NCI-H2171 treated with DMSO at 0.1 percent for 48 hours (cell line): ENCODE measurements at places on chromosomes 1 and 21.

DNA sequence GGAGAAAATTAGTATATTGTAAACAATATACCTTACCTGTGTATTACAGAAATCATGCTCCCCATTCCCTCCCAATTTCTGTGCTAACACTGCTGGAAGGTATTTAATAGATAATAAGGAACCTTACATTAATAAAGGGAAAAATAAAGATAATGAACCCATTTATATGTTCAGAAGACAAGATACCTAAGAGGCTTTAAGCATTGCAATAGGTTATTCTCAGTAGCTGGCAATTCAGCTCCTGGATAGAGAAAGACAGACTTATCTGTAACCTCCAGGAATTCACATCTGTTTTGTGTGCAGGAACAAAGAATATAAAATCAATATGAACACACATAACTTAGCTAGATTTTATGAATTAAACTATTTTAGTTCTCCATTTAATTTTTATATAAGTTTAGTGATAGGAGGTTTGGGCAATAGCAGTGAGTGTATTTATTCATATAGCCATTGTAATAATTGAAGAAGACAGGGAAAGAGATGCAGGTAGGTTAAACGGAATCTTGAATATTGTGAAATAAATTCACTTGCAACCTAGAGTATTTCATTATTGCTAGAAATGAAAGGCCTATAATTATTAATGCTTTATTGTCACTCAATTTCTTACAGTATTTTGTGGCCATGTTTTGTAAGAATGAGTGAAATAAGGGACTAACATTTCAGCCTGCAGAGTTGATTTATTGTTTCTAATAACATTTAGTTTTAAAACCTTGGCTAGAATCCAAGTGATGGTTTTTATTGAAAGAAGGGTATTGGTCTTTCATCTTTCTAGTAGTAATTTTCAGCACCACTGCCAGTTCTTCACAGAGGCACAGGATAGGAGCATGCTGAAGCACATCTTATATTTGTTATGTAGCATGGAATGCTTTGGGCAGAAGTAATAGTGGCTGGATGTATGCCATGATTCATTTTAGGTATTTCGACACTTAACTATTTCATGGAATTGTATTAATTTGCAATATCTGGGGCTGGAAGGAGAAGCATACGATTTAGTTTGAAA lies 1.5 kb downstream of the XPR1 start:
- DNase-seq, result peak; percentile 38

GRCh38 chr1:4854367-4854766 lies 200.0 kb downstream of the AJAP1 start:
- DNase-seq, result no peak

DNA sequence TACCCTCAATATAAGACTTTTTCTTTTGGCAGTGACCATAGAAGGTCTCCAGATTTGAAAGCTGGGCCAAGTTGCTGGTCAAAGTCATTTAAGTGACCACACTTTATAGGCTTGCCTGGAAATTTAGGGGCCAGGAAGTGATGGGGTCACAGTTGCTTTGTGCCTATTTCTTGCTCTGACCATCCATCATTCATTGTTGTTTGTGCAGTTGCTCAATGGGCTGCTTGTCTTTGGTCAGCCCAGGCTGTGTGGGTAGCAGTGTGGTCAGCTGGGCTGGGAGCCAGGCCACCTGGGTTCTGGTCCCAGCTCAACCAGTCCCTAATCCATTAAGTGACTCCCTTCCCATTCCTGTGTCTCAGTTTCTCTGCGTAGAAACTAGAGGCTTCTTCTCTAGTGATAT lies 2.1 kb upstream of the OTUD7B start:
- DNase-seq, result no peak

- DNase-seq, result no peak
Measured at GRCh38 chr1:186518822-186519381, 58.0 kb upstream of the PDC start.

DNA sequence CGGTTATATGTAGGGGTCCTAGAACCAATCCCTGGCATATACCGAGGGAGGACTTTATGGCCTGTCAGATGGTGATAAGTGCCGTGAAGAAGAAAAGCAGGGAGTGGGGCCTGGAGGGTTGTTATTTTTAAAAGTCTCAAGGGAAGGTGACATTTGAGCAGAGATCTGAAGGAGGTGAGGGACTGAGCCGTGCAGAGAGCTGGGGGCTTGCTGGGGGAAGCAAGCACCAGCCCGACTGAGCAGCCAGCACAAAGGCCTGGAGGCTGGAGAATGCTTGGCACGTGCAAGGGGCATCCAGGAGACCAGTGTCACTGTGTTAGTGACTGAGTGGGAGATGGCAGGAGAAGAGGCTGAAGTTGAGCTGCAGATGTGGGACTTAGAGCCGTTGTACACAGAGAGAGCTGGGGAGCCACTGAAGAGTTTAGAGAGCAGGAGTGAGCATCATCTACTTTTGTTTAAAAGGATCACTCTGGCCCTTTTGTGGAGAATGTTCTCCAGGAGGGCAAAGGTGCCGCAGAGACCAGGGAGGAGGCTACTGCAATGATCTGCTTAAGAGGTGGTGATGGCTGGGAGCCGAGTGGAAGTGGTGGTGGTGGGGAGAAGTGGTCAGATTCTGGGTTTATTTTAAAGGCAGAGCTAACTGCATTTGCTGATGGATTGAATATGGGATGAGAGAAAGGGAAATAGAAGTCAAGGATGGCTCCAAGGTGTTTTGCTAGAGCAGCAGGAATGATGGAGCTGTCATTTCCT lies 31.2 kb downstream of the PTPRU start:
- DNase-seq, result peak; percentile 14

GRCh38 chr1:204307334-204307883 lies 52.3 kb downstream of the PLEKHA6 start:
- peak; percentile 76 for DNase-seq

- DNase-seq, result no peak
Measured at GRCh38 chr1:55010887-55011217, 12.1 kb downstream of the BSND start.

DNA sequence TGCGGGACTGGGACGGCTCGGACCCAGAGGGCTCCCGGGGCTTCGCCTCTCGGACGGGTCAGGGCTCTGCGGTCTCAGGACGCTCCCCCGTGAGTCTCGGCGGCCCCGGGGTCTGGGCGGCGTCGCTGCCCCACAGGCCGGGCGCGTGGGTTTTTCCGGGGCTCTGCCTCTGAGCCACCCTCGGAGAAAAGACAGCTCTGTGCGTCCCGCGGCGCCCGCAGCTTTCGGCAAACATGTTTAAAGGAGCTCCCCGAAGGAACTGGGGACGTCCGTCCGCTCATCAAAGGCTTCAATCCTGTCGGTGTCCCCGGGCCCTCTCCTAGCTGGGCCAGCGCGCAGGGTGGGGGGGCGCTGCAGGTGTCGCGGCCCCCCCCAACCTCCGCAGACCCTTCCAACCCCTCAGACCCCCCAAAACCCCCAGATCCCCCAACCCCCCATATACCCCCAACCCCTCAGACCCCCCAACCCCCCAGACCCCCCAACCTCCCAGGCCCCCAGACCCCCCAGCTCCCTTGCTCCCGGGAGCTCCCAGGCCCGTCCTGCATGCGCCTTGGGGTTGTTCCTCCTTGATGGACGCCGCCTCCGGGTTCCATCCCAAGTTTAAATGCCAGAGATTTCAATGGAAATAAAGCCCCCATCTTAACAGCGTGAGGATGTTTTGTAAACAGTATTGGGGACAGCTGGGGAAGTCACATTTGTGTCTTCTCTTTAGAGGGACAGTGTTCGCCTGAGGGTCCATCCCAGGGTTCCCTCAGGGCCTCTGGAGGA lies 996 bp upstream of the C1orf159 start:
- no peak for DNase-seq
